ENCODE measurements at places on chromosomes 4 and X.

DNA sequence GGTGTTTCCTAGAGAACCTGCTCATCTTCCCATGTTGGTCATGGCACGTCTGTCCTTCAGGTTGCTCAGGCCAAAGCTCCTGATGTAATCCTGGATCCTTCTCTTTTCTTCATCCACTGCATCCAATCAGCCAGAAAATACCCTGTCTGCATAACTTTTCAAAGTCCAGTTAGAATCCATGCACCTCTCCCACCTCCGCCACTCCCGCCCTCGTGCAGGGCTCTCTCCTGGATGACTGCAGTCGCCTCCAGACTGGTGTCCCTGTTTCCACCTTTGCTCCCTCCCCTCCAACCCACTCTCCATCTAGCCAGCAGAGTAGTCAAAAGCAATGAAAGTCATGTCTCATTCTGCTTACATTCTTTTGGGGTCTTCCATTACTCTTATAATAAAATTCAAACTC lies 16.0 kb downstream of the CNGA2 start:
- no peak for DNase-seq

- no peak for DNase-seq
Measured at GRCh38 chrX:130100180-130100579, 10.1 kb downstream of the ELF4 start.

GRCh38 chr4:92634882-92635281 lies 331.1 kb downstream of the GRID2 start:
- DNase-seq, result no peak

GRCh38 chr4:62194342-62194741 lies 994.2 kb downstream of the ADGRL3 start:
- DNase-seq, result no peak

DNA sequence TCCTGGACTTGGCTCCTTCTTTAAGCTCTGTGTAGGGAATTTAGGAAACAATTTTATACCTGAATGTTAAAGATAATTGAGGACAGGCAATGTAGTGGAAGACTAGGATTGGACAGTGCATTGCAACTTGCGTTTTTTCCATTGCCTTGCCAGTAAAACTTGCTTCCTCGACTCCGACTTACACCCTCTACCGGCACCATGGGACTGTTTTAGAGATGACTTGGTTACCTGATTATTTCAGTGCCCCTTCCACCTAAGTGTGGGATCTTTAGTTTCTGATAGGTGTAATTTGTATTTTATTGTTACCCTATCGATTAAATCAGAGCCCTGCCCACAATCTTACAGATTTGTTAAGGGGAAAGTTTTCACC lies 1.2 kb downstream of the PRPS1 start:
- DNase-seq, result peak; percentile 0

DNA sequence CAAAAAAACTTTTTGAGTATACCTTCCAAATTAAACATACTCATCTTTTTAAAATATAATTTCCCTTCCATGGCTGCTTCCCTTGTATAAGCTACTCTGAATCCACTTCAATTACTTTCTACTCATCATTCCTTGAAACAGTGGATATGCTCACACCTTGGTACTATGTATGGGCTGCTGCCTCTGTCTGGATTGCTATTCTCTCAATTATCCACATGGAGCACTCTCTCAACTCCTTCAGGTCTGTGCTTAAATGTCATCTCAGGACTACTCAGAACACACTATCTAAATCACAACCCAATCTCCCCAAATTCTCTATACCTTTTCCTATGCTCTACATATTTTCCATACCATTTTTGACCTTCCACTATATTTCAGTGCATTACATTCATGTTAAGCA lies 898.9 kb upstream of the EPHA5 start:
- no peak for DNase-seq

DNA sequence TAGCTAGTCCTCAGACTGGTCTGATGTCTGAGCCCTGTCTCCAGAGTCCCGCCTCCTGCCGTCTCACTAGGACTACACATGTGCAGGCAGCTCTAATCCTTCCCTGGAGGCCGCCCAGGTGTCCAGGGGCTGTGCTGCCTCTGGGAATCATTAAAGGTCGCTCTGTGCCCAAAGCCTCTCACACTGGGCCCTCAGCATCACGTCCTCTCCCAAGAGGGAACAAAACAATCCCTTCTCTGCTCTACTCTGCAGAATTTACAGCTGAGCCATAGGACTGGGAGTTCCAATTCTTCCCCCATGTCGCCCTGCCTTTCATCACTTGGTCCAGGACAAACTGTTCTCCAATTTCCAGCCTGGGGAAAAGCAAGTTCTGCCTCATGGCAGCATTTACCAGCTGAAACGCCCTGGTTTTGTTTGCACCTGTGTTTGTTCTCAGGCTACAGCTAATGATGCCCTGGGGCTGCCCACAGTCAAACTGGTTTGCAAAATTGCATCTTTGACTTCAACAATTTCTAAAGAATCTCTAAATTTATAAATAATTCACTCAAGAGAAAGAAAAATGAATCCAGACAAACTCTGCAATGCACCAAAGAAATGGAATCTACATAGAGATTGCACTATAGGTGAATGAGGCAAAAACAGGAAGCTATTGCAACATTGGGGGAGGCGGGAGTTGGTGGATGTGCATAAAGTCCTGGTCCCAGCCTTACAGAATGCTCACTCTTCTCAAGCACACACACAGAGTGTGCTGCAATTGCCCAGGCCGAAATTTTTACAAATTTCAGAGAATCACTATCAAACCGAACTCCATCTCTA lies 7.2 kb upstream of the MRFAP1 start:
- DNase-seq, result no peak

DNA sequence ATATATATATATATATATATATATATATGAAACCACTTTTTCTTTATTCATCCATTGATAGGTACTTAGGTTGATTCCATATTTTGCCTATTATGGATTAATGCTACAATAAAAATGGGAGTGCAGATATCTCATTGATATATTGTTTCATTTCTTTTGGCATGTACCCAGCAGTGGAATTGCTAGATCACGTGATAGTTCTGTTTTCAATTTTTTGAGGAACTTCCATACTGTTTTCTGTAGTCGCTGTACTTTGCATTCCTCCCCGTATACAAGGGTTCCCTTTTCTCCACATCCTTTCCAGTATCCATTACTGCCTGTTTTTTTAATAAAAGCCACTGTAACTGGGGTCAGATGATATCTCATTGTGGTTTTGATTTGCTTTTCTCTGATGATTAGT lies 124.6 kb downstream of the GABRB1 start:
- no peak for DNase-seq

DNA sequence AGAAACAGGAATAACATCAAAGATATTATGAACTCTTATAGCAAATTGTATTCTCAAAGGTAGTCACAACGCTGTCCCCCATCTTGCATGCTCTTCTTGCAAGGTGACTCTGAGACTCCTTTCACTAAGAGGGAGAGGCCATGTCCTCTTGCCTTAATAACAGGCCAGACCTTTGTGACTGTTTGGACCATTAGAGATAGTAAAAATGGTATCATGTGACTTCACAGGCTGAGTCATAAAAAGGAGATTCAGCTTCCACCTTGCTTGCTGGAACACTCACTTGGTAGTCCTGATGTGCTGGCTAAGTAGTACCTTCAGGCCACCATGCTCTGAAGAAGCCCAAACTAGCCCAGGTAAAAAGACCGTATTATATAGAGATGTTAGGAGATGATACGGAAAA lies 143.8 kb downstream of the FBXW7 start:
- DNase-seq, result no peak

GRCh38 chrX:151789179-151789800 lies 54.7 kb downstream of the CNGA2 start:
- DNase-seq, result no peak

GRCh38 chrX:111823703-111824102 lies 52.3 kb upstream of the TRPC5OS start:
- no peak for DNase-seq

DNA sequence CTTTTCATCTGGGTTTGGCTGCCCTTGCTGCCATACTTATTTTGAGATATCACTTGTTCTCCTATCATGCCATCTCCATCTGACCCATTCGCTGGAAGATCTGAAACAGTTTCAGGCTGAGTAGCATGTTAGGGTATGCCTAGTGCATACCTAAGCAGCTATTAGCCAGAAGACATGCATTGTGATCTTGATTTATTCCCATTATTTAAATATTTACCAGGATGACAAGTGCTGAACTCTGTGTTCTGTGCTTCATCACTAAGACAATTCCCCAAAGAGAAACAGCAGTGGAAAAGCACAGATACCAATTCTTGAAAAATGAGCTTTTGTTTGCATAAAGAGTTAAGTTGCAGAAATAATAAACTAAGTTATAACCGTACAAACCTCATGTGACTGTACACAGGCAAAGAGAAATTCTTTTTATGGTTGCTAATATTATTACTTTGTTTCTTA lies 271.0 kb upstream of the ARSJ start:
- DNase-seq, result no peak

DNA sequence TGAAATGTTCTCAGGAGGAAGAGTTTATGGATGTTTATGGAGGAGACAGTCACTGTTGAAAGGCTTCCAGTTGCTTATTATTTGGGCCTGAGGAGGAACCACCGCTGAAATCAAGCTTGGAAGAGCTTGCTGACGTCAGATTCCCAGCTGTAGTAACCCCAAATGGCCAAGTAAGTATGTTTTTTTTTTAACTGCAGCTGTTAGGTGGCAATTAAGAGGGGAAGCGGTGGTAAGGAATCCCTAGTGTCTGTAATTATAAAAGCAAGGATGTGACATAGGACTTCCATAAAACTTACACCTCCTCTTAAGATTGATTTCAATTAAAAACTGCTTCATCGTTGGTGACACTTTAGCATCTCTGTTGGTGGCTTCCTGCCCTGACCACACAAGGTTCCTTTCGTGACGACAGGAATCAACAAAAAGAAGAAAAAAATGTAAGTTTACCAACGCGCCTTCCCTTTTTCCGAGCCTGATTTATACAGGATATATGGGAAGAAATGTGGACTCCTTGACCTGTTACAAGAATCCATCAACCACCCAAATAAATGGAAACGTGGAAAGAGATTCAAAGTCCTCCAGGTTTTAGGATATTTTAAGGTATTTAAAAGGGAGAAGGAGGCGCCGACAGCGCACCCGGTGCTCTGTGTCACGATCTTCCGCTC lies 884 bp downstream of the RELL1 start:
- DNase-seq, result no peak

- DNase-seq, result no peak
Measured at GRCh38 chr4:80336582-80336981, 1.1 kb downstream of the CFAP299 start.

- DNase-seq, result no peak
Measured at GRCh38 chrX:43002526-43003203, 224.7 kb upstream of the PPP1R2C start.

- DNase-seq, result no peak
Measured at GRCh38 chrX:123424546-123424945, 240.5 kb downstream of the GRIA3 start.

DNA sequence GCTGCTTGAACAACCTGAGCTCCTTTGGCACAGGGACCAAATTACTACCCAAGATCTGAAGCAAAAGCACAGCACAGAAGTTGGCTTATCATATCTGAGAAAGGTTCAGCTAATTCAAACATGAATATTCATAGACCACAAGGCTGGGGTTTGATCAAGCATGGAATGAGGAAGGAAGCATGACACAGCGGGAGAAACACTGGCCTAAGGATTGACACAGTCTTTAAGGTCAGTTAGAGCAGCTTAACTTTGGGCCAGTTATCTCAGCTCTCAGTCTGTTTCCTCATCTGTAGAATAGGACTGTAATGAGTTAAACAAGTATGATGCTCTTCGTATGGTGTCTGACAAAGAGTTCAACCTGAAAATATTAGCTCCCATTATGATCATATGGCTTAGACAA lies 88.5 kb upstream of the CBR4 start:
- DNase-seq, result no peak

- DNase-seq, result no peak
Measured at GRCh38 chrX:19372170-19372546, 28.4 kb downstream of the PDHA1 start.

DNA sequence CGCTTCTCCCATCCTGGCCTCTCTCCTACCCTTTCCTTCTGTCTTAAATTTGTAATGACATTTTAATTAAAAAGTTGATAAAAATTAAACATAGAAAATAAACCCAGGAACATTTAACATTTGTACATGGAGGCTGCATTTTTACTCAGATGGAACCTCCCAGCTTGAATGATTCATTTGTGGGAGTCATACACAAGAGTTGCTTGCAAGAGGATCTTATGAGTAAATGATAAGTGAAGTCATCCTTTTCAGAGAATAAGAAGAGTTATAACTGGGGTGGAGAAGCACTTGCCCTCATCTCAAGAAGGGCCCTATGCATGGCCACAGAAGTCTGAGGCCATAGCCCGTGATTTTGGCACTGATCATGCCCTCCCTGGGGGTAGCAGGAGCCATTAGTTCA lies 482.9 kb upstream of the BOD1L1 start:
- no peak for DNase-seq

DNA sequence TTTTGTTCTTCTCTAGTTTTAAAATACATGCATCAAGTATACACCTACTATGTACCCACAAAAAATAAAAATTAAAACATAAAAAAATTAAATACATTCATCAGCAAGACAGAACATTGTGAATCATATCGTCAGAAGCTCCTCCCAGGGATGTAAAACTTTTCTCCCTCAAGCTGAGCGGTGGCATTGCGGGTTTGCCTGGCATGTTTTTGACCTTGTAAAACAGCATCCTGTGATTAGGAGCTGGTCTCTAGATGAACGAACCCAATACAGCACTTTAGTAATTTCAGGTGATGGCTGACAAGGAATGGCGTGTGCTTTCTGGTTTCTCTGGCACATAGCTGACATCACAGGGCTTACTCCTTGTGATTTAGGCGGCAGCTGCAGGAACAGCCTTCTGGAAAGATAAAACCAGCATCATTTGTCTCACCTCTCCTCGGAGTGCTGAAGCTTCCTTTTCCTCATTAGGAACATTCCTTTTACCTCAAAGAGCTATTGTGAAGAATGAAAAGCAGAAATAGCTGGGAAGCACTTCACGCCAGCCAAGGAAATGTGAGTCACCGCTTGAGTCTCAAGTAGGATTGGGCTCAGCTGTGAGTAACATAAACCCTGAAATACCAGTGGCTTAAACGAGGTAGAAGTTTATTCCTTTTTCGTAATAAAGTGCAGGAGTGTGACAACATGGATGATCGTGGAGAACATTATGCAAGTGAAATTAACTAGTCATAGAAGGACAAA lies 44.3 kb downstream of the NYX start:
- DNase-seq, result no peak

GRCh38 chr4:108166441-108167315 lies 2.1 kb downstream of the LEF1 start:
- no peak for DNase-seq

DNA sequence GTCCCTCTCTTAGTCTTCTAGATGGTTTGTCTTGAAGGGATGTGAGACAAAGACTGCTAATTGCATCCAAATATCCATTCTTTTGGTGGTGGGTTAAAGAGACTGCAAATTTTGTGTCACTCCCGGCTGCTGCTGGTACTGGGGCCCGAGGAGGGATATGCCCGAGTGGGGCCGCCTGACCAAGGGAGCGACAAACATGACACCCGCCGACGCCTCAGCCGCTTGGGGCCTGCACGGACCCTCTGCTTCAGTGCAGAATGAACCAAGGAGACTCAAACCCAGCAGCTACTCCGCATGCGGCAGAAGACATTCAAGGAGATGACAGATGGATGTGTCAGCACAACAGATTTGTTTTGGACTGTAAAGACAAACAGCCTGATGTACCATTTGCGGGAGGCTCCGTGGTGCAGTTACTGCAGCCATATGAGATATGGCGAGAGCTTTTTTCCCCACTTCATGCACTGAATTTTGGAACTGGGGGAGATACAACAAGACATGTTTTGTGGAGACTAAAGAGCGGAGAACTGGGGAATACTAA lies 13.6 kb upstream of the ARX start:
- DNase-seq, result no peak

- no peak for DNase-seq
Measured at GRCh38 chrX:153320555-153321184, 897 bp downstream of the PNMA6F start.

- no peak for DNase-seq
Measured at GRCh38 chr4:122625156-122625555, 4.3 kb upstream of the IL21 start.

Data from NCI-H1436 treated with DMSO at 0.1 percent for 48 hours (cell line).